NB4 (cell line): ENCODE measurements at places on chromosomes 13 and 19.

DNA sequence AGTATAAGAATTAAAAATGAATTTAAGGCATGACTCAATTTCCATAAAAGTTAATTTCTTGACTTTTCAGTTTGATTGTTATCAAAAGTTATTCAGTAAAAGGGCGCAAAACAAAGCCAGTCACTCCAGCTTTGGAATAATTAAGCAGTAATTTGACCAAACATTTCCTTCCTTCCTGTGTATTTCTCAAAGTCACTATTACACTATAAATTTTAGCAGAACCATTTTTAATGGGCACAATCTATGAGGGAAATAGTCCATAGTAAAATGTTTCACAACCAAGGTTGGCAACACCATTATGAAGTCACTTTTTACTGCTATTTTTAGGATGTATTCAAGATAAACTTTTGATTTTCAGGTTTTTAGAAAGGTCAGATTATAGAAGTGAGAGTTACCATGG lies 91.0 kb downstream of the DACH1 start:
- no peak for DNase-seq

GRCh38 chr19:48461651-48461981 lies 6.2 kb downstream of the KCNJ14 start:
- DNase-seq: no peak

DNA sequence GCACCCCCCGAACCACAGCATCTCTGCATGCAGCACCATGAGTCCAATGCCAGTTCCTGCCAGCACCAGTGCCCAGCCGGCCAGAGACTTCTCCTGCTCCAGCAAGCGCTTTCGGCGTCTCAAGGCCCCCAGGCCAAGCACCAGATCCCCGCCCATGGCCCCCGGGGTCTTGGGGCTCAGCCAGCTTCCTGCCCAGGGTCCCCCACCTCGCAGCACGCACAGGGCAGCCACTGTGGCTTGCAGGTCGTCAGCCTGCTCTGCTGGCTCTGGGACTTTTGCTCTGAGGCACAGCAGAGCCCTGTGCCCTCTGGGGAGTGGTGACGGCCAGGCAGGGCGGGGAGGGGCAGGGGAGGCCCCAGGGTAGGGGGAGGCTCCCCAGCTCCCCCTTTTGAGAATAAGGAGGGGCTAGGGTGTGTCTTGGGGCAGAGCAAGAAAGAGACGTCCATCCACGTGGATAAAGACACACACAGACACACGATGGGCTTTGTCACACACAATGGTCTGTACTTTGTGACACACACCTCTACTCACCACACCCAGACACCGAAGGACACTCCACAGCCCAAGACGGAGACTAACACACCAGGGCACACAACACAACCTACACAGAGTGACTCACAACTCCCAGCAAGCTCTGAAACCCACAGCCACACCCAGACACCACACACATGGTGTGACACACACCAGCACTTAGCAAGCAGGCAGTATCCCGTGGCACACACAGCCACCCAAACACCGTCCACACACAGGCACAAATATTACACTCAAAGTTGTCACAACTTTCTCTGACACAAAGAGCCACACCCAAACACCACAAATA lies at the start of gene KCNN4:
TSS of gene KCNN4 (minus strand) at position 268 of the 820 bp plus-strand sequence. CDS start at position 156, 112 bp downstream.
- peak; percentile 77 for DNase-seq

GRCh38 chr13:87084192-87084591 lies 587.0 kb upstream of the SLITRK5 start:
- DNase-seq: no peak

- no peak for DNase-seq
Measured at GRCh38 chr19:17454576-17455071, 6.1 kb downstream of the NXNL1 start.

- no peak for DNase-seq
Measured at GRCh38 chr19:36030264-36031148, 2.2 kb downstream of the CLIP3 start.

GRCh38 chr19:38317104-38317612 lies 1.4 kb upstream of the YIF1B start:
- peak; percentile 58 for DNase-seq

DNA sequence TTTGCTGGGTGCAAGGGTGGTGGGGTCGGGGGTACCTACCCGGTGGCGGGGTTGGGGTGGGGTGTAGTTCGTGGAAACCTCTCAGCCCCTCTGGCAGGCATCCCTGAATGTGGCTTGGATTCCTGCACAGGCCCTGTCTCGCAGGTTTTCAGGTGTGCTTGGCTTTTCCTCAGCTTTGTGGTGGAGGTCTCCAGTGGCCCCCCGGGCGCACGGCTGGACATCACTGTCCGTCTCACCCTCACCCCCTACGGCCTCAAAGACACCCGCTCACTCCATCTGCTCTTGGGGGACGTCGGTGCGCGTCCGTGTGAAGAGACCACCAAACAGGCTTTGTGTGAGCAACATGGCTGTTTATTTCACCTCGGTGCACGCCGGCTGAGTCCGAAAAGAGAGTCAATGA lies 44.3 kb downstream of the ZNF146 start:
- DNase-seq: no peak

- peak; percentile 22 for DNase-seq
Measured at GRCh38 chr13:43877766-43878165, 1.8 kb downstream of the CCDC122 start.

GRCh38 chr13:56530096-56530495 lies 610.6 kb upstream of the PRR20A start:
- DNase-seq: no peak

DNA sequence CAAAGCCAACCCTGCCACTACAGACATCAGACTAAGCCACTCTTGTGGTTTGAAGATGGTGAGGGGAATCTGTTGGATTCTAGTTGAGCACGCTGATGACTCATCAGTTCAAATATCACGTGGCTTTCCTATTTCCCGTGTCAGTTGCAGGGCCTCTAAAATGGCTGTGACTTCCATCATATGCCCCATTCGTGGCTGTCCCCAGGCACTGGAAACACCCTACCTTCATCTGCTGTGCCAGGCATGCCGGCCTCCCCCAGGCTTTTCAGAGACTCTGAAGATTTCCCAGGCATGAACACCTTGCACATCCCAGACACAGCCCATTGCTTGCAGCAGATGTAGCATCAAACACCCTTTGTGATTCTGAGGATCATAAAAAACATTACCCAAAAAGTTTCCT lies 659.9 kb downstream of the UQCRFS1 start:
- DNase-seq: peak; percentile 10

DNA sequence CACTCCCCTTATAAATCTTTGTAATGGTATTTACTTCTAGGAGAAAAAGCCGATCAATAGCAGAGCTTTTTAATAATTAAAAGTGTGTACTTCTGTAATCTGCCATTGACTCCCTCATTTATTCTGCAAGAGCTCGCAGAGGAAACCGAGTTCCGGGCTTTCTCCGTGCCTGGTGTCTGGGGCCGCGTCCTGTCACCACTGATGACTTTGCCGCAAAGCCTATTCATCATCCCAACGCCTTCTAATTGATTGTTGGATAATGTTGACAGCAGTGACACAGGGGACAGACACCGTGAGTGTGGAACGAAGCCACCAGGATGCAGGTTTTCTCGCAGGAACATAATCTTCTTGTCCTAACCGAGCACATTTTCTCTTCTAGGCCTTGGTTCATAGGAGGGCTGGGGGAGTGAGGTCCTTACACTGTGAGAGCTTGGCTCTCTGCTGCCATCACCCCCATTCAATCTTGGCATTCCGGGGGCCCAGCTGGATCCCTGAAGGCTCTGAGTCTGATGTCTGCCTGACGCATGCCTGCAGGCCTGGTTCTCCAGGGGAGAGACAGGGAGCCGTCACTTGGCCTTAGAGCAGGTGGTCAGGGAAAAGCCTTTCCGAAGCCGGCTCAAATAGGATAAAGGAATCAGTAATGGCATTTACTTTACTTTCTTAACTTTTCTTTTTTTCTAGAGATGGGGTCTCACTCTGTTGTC lies 110.3 kb downstream of the KDM4B start:
- DNase-seq: no peak

DNA sequence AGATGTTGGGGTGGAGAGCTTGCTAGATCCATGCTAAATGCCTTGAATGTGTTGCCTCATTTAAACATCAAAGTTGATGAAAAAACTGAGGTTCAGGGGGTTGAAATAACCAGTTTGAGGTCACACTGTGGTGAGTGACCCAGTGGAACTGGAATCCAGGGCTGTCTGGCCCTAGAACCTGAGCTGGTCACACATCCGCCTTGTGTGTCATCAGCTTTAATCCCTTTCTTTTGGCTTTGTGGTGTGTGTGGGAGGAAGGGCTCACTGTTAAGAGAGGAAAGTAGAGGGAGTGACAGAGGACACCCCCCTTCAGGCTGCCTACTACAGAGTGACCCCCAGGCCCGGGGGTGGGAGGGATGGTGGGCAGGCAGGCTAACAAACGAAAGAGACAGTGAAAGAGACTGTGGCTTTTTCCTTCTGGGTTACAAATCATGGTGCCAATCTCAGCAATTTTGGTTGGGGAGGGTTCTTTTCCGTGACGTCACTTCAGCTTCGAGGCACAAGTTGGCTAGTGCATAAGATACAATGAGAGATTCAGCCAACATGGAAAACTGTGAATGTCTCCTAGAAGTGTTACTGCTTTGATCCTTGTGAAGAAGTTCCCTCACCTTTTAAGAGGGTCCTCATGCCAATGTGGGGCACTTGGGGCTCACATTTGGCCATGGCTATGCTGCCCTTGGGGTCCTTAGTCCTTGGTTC lies 164.9 kb downstream of the DLEU7 start:
- DNase-seq: peak; percentile 73

DNA sequence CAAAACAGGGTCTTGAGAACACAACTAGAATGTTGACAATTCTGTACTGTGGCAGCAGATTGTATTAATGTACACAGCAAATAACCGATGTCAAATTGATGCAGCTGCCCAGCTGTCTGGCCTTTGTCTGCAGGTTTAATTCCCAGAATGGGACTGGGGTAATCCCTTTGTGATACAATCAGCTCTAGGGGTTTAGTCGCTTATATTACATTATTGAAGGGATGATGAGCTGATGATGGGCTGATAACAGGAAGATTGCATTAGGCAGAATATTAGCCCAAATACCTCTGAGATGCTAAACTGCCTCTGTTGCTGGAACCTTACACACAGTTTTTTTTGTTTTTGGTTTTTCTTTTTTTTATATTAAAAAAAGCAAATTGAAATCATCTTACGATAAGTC lies 265.0 kb downstream of the RBM26 start:
- DNase-seq: no peak

DNA sequence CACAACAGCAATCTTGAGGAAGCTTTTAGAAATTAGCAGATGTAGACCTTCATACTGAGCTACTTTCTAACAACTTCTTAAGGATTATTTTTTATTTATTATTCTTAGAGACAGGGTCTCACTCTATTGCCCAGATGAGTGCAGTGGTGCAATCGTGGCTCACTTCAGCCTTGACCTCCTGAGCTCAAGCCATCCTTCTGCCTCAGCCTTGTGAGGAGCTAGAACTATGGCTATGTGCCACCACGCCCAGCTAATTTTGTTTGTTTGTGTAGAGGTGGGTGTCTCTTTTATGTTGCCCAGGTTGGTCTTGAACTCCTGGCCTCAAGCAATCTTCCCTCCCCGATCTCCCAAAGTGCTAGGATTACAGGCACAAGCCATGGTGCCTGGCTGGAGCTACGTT lies 200.6 kb downstream of the TSHZ3 start:
- no peak for DNase-seq

- DNase-seq: peak; percentile 5
Measured at GRCh38 chr13:94917824-94918223, 205.5 kb upstream of the SOX21 start.

DNA sequence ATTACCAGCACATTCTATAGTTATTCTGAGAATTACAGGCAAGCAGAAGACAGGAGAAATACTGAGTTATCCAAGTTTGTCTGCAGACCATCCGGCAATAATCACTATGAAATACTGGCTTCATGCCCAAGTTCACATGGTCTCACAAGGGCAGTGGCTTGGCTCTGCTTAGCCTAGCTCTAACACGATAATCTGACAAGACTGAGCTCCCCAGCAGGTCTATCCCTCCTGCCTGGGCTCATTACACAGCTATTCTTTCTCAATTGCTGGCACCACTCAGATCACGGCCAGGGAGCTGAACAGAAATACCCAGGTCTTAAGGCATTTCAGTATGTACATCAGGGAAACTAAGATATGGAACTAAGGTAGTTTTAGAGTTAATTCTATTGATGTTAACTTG lies 361.6 kb upstream of the PCDH20 start:
- DNase-seq: no peak

GRCh38 chr13:48539550-48539949 lies 6.7 kb upstream of the RCBTB2 start:
- DNase-seq: no peak

GRCh38 chr19:14772995-14773394 lies 5.4 kb downstream of the ADGRE2 start:
- DNase-seq: no peak

- DNase-seq: no peak
Measured at GRCh38 chr19:31627620-31628365, 278.6 kb upstream of the TSHZ3 start.

GRCh38 chr13:84098273-84098672 lies 216.0 kb upstream of the SLITRK1 start:
- DNase-seq: no peak

DNA sequence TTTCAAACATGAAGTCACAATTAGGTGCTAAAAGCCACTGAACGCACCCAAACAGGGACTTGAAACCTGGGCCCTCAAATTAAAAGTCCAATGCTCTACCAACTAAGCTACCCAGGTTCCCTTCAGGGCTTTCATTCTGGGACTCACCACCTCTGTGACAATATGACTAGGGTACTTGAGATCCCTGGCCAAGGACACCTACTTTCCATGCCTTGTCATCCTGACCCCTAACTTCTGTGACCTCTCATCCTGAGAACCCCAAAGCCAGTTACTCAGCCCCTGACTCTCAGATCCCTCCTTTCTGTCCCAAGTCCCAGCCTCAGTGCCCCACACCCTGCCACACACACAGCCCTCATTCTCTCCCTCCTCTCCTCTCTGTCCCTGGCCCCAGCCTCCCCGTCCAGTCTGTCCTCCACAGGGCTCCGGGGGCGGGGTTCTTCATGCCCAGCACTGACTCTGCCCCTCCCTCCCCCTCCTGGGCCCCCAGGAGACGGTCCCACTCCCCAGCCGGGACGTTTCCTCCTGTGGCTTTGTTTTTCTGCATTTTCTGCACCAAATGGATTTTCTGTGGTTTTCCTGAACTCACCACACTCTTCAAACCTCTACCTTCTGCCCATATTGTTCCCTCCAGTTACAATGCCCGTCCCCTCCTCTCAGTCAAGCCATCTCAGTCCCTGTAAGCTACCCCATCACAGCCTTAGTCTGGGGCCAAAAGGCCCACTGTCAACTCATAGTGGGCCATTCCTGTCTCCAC lies 7.0 kb downstream of the RCN3 start:
- peak; percentile 82 for DNase-seq

DNA sequence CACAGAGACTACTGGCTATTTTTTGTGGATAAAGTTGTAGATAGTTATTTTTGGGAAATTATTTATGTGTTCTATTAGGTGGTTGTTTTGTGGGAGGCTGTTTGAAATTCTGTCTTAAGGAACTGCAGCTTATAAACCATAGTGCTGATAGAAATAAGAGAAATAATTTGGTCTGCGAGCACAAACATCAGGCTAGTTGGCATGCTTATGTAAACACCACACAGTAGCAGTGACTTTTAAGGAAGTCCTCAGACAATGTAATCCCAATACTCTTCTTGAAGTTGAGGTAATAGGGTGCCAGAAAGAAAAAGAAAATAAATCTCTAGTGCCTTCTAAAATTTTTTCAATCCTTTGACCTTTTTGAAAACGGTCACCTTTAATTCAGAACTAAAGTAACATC lies 23.9 kb downstream of the KL start:
- no peak for DNase-seq

- DNase-seq: no peak
Measured at GRCh38 chr19:18160493-18160970, 7.6 kb downstream of the PIK3R2 start.

- no peak for DNase-seq
Measured at GRCh38 chr19:21603431-21604231, 98.2 kb downstream of the ZNF429 start.

GRCh38 chr13:72505376-72505775 lies 222.1 kb downstream of the MZT1 start:
- DNase-seq: no peak
